Caki2 (cell line): ENCODE measurements at places on chromosomes 3 and 15. TPM values are rescaled to one million over a fixed set of nuclear protein-coding genes. Genes with fewer than 3 reads are reported as not detected.

DNA sequence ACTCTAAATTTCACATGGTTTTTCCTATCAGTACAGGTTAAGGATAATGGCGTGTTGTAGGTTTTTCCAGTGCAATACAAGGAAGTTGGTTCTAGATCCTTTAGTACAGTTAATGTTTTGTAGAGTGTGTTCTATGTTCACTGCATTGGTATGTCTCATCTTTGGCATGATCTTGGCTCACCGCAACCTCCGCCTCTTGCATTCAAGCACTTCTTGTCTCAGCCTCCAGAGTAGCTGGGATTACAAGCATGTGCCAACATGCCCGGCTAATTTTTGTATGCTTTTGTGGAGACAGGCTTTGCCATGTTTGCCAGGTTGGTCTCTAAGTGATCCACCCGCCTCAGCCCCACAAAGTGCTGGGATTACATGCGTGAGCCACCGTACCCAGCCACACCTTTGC is 30.4 kb downstream of the SNRPN start:
- no peak for DNase-seq

GRCh38 chr15:89917442-89918101 is 4.8 kb upstream of the ARPIN start:
- DNase-seq = no peak

Gene WDR93
- 0.93 and 1.5 TPM in 2 replicates for total RNA-seq

Gene CHL1
- total RNA-seq = 2.0 and 7.3 TPM in 2 replicates

- no peak for DNase-seq
These were observed 27.3 kb upstream of the PARL start for GRCh38 chr3:183911763-183912506.

GRCh38 chr15:72487070-72487797 is 13.1 kb downstream of the ARIH1 start:
- DNase-seq = no peak

DNA sequence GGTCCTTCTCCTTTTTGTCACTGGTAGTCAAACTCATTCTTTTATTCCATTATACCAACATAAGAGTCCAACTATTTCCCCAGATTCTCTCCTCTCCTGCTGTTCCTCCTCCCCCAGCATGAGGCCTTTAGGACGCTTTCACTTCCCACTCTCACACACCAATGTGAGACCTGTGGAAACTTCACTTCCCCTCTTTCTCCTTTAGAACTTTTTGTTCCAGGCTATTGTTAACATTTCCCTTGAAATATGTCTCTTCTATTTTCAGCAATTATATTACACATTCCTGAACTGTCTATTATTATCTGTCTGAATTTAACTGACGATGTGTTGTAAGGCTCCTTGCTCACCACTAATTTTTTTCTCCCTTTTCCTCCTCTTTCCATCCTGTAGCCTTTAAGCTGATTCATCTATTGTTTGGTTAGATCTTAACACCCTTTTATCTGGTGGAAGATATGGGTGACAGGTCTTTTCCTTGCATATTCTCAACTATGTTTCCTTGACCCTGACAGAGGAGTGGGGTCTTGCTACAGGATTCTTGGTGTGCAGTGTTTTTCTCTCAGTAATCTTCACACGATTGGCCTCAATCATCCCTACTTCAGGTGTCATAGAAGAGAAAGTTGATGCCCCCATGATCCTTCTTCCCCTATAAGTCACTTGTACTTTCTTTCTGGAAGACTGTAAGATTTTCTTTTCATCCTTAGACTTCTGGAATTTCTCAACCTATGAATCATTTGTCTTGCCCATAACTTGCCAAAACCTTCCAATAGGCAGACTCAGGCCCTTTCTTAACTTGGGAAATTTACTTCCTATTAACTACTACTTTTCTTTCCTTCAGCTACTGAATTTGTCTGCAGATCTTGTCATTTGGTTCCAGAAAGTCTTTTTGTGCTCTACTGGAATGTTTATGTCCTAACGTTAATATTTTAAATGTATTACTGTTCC is 5.9 kb downstream of the CYP19A1 start:
- no peak for DNase-seq

Gene GRK7
- not detected in 2 replicates for total RNA-seq

DNA sequence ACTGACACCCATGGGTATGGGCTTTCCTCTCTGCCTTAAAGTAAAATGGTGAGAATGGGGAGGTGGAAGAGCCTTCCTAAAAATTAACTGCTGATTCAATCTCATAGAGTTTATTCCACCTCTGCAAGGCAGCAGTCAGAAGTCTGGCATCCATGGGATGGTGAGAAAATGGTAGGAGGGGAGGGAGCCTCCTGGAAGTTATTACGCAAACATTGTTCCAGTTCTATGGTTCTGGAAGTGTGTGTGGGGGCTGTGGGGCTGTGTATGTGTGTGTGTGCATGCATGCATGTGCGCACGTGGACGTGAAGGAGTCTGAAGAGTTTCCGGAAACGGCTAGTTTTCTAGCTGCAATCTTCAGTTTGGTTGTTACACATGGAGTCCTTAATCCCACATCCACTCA is 177.6 kb downstream of the KCNAB1 start:
- DNase-seq = no peak

DNA sequence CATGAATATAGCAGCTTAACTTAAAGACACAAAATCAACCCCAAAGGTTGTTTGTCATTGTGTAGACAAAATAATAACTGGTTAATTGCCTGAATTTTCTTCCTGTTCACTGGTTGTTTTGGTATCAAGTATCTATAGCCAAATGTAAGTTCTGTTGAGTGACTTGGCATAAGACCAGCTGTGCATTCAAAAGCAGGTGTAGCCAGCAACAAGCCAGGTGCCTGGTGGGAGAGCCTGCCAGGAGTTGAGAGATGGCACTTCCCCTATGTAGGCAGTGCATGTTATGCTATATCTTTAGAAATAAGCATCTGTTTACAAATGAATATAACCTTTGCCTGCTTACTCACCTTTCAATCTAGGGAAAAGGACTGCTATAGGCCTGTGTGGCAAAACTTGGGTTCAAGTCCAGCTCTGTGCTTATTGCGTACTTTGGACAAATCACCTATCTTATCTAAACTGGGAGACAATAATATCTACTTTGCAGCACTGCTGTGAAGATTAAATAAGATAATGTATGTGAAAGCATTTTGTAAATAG is 84.9 kb upstream of the TBL1XR1 start:
- DNase-seq = no peak

DNA sequence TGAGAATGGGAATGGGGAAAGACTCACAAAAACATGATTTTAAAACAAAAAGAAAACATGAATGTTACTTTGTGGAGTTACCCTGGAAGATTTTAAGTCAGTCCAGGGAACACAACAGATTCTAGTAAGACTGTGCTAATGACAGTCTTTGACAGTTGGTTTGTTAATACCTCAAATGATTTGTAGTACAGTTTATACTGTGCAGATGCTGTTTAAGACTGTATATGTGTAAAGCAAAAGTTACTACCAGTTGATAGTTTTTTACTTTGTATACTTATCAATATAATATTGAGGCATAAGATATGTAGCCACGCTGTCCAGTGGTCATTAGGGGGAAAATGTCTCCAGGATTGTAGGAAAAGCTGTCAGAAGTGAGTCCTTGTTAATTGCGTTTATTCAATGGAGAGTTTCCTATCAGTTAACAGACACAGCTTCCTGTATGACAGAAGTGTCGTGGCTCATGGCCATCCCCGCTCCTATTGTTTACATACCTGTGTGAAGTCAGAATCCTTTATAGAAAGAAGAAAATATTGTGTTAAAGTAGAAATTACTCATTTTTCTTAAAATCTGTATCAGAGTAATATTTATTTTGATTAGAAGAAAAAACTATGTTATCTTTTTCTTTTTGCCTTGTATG is 36.0 kb downstream of the NKIRAS1 start:
- DNase-seq = no peak

GRCh38 chr15:62739082-62739481 is 303.5 kb upstream of the TPM1 start:
- peak; percentile 45 for DNase-seq

GRCh38 chr3:85330071-85330470 is 371.3 kb downstream of the CADM2 start:
- no peak for DNase-seq

DNA sequence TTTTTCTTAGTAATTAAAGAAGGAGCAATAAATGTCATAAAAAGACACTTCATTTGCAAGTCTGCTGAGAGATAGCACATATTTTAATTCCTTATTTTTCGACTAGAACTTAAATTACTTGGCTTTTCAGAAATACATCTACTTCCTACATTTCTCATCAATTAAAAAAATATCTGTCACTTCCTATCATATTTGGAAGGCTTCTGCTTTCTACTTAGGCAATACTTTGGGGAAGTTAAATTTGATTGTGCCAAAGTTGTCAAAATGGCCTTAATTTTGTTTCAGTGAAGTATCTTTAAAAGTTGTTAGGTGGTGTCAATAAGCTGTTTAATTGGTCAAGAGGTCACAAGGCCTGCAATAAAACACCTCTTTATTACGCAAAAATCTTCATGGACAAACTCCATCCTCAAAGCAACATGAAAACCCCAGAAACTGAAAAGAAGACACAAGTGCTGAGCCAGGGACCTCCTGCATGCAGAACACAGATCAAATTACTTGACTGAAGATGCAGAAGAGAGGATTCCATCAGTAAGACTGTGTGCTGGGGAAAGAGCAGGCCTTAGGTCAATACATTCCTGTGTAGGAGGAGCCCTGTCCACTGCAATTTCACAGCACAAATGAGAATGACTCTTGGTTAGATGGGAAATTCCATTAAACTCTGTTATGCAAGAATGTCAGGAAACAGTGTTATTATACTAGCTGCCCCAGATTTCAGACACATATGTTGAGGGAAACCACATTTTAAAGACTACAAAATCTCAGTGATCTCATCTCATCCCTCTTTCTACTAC is 48.0 kb upstream of the FSTL1 start:
- peak; percentile 46 for DNase-seq

DNA sequence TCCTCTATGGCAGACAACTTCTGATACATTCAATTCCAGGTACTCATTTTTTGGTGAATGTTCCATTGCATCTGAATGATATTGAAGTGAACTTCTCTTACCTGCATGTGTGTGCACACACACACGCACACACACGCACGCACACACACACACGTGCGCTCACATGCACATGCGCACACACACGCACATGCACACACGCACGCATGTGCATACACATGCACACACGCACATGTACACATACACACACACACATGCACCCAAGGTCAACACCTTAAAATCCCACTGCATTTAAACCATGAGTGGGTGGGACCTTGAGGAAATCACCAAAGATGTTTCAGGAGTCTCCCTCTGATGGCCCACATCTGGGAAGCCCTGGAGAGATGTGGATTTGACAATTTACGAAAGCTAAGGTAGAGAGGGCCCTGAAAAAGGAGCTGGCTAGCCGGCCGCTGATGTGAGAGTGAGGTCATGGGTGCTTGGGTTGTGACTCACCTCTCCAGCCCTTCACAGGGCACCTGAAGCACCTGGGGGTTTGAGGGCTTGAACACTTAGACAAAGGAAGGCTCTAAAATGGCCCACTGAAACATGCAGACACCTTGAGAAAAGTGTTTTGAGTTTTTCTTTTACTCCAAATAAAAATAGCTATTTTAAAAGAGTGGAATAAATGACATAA is 269.1 kb upstream of the LRRFIP2 start:
- no peak for DNase-seq

Gene INSYN1
- total RNA-seq = not detected in 2 replicates

Gene SIDT1
- total RNA-seq = not detected in 2 replicates

- no peak for DNase-seq
These were observed 10.2 kb downstream of the GNB5 start for GRCh38 chr15:52180851-52181450.

- DNase-seq = no peak
These were observed 57.6 kb upstream of the BCL6 start for GRCh38 chr3:187802928-187803259.

DNA sequence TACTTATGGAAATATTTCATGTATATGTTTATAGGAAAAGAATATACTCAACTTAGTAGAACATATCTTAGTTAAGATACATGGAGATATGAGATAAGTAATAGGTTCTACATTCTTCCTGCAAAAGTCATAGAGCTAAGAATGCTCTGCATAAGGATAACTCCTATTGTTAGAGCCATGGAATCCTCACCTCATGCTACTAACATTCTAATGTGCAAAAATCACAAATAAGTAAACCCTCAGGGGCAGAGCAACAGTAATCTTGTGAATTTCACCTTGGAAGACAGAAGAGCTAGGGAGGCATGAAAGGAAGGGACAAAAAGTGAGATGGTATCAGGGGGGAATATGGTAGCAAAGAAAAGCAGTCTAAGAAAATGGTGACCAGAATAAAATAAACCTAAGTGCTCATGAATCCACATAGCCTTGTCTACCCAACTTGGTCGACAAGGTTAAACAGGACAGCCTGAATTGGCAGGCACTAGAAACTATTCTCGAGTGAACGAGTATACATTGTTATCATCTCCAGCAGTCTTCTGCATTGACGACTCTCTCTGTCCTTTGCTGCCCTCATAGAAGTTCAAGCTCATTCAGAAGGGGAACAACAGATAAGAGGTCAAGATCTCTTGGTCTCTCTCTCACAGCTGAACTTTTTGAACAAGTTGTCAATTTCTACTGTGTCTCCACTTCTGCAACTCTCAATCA is 52.8 kb downstream of the XRN1 start:
- no peak for DNase-seq

DNA sequence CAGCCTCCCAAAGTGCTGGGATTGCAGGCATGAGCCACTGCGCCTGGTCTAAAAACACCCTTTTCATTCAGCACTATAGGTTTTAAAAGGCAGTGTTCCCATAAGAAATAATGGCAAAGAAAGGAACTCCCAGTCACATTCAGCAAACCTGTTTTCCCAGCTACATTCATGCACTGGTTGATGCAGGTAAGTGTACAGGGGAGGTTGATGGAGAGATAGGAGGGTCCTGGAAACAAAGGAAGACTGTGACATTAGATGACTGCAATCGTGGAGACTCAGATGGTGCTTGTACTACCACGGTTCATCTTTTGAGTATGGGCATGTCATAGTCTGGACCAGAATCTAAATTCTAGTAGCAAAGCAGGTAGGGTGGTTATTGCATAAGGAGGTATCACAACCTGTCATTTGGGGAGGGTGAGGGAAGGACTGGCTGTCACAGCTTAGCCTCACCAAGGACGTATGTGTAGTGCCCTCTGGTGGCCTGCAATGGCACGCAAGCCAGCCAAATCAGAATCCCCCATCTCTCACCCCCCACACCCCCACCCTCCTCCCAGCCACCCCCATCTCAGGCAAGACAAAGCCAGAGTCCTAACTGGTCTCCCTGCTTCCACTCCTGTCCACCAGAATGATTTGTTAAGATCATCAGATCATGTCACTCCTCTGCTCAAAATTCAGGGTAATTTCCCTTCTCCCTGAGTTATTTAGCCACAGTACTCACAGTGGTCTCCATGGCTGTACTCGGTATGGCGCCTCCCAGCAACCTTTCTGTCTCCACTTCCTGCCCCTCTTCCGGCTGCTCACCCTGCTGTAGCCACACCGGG is 28.8 kb upstream of the UBL7 start:
- peak; percentile 16 for DNase-seq

GRCh38 chr3:125556314-125556713 is 36.3 kb upstream of the SNX4 start:
- DNase-seq = no peak

Gene CD200
- not detected in 2 replicates for total RNA-seq
